ENCODE measurements at places on chromosomes 1 and 21. TPM values are rescaled to one million over a fixed set of nuclear protein-coding genes. Genes with fewer than 3 reads are reported as not detected.
A peak's percentile ranks its signal among the peaks of the same experiment; 100 is the strongest.

PLCH2 gene
- 4.5 TPM for total RNA-seq

S100A3 gene
- not detected for total RNA-seq

SHISAL2A gene
- total RNA-seq = not detected

SPATA21 gene
- not detected for total RNA-seq

CORT gene
- total RNA-seq = 2.0 TPM

DMRTB1 gene
- total RNA-seq = not detected

RAB7B gene
- total RNA-seq = 14.0 TPM

MAP3K6 gene
- 11.6 TPM for total RNA-seq

CD58 gene
- 48.8 TPM for total RNA-seq

OR2L13 gene
- total RNA-seq = not detected

ZNF695 gene
- not detected for total RNA-seq

- H3K27me3 ChIP-seq = peaks cover 7% of the 10 kb centered on the region
- H3K4me3 ChIP-seq = no peak overlapping the region
- no peak for DNase-seq
- H3K36me3 ChIP-seq = no peaks in the 10 kb centered on the region
- no peaks in the 10 kb centered on the region for H3K4me1 ChIP-seq
Observed at GRCh38 chr1:229792012-229792975, 166.2 kb downstream of the URB2 start.

DNA sequence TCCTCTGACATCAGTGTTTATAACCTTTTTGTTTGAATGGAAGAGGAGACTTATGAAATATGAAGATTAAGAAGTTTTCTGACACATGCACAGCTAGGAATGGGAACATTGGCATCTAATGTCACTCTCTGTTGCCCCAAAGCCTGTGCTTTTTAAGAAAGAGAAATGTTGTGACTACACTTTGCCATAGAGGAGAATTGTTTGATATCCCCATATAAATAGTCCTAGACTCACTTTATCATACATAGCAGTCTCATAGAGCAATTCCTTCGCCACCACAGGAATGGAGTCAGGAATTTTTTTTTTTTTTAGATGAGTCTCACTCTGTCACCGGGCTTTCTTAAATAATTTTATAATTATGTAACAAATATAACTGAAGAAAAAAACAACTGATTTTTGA lies 1.5 kb downstream of the KRTAP21-3 start:
- no peak for DNase-seq
- H3K27ac ChIP-seq = no peak overlapping the region
- no peak overlapping the region for H3K4me3 ChIP-seq
- no peaks in the 10 kb centered on the region for H3K36me3 ChIP-seq

- H3K27me3 ChIP-seq = no peaks in the 10 kb centered on the region
- no peaks in the 10 kb centered on the region for H3K4me1 ChIP-seq
- peak; percentile 87 for DNase-seq
Observed at GRCh38 chr1:18913065-18913835, 10.9 kb upstream of the ALDH4A1 start.

DNA sequence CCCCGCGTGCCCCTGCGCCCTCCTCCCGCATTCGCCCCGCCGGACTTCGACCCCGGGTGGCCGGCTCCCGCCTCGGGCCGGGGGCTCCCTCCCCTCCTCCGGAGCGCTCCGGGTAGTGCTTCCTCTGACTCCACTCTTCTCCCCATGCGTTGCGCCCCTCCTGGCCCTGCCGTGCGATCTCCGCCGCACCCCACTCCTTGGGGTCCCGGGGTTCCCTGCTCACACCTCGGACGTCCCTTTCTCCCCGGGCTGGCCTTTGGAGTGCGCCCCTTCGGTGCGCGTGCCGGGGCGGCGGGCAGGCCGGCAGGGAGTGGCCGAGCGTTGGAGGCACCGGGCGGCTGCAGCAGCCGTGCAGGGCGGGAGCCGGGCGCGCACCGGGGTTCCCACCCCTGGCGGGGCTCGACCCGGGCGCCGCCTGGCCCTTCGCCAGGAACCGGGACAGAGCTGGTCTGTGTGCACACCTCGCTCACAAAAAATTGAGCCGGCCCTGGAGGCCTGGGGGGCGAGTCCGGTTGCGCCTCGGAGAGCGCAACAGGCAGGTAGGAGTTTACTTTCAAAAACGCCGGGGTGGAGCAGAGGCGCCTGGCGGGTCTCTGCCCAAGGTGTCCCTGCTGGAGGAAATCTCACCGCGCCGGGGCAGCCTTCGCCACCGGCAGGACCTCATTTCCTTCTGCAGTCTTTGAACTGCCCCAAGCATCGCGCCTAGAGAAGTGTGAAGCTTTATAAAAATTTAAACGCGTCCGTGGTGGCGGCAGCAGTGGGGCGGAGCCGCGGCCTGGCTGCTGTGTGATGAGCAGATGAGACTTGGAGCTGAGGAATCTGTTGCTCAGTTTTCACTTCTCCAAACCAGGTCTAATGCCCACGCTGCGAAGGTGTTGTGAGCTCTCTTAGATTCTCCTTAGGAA lies 650 bp downstream of the VANGL1 start:
- peaks cover 14% of the 10 kb centered on the region for H3K4me1 ChIP-seq
- no peaks in the 10 kb centered on the region for H3K36me3 ChIP-seq
- H3K27ac ChIP-seq = peak overlapping the region; percentile 89
- H3K27me3 ChIP-seq = no peaks in the 10 kb centered on the region
- peak; percentile 64 for DNase-seq

DNA sequence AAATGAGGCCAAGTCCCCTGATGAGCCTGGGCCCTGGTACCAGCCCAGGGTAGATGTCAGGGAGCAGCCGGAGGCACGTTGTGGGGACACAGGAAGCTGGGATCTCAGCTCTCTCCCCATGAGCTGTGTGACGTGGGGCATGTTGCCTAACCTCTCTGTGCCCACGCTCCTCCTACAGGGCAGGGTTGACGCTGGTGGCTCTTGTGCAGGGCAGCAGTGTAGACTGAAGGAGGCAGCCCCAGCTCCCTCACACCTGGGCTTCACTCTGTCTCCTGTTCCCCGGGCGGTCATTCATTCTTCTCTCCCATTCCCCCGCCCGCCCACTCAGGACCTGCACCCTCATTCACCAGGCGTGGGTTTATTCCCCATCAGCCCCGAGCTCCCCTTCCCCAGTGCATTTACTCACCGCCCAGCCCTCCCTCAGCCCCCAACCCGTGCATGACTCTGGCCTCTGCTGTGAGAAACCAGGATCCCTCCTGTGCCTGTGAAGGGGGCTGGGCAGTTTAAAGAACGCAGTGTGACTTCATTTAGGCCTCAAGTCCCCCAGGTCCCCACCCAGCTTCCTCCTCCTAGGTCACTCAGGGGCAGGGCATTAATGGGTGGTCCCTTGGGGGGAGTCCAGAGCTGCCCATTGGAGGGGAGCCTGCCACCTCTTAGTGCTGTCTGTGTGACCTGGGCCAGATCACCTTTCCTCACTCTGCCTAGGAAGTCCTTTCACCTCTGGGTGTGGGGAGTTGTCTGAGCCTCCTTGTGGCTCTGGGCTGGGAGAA lies 285.7 kb downstream of the PTPRU start:
- no peaks in the 10 kb centered on the region for H3K4me1 ChIP-seq
- H3K27ac ChIP-seq = no peak overlapping the region
- peak; percentile 18 for DNase-seq

GRCh38 chr1:156146769-156147405 lies 6.5 kb upstream of the SEMA4A start:
- peak; percentile 71 for DNase-seq
- peak overlapping the region; percentile 57 for H3K27ac ChIP-seq
- H3K27me3 ChIP-seq = peaks cover 19% of the 10 kb centered on the region
- peaks cover 13% of the 10 kb centered on the region for H3K4me1 ChIP-seq

DNA sequence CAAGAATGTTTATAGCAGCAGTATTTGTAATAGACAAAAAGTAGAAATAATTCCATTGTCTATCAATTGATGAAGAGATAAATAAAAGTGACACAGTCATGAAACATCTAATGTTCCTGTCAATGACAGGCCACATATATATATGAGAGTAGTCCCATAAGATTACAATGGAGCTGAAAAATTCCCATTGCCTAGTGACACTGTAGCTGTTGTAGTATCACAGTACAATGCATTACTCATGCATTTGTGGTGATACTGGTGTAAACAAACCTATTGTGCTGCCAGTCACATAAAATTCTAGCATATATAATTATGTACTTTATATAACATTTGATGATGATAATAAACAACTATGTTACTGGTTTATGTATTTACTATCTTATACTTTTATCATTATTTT lies 141.9 kb upstream of the LYPLAL1 start:
- no peak overlapping the region for H3K27ac ChIP-seq
- H3K4me3 ChIP-seq = no peak overlapping the region
- H3K4me1 ChIP-seq = no peaks in the 10 kb centered on the region
- H3K27me3 ChIP-seq = no peaks in the 10 kb centered on the region
- H3K36me3 ChIP-seq = no peaks in the 10 kb centered on the region

- no peaks in the 10 kb centered on the region for H3K36me3 ChIP-seq
- no peak for DNase-seq
- no peak overlapping the region for H3K4me3 ChIP-seq
Observed at GRCh38 chr1:47859092-47859743, 138.0 kb downstream of the TRABD2B start.

GRCh38 chr1:205706601-205707502 lies 26.5 kb upstream of the SLC45A3 start:
- peak; percentile 58 for DNase-seq
- no peak overlapping the region for H3K4me3 ChIP-seq
- no peak overlapping the region for H3K27ac ChIP-seq
- peaks cover 69% of the 10 kb centered on the region for H3K4me1 ChIP-seq
- no peaks in the 10 kb centered on the region for H3K36me3 ChIP-seq

DNA sequence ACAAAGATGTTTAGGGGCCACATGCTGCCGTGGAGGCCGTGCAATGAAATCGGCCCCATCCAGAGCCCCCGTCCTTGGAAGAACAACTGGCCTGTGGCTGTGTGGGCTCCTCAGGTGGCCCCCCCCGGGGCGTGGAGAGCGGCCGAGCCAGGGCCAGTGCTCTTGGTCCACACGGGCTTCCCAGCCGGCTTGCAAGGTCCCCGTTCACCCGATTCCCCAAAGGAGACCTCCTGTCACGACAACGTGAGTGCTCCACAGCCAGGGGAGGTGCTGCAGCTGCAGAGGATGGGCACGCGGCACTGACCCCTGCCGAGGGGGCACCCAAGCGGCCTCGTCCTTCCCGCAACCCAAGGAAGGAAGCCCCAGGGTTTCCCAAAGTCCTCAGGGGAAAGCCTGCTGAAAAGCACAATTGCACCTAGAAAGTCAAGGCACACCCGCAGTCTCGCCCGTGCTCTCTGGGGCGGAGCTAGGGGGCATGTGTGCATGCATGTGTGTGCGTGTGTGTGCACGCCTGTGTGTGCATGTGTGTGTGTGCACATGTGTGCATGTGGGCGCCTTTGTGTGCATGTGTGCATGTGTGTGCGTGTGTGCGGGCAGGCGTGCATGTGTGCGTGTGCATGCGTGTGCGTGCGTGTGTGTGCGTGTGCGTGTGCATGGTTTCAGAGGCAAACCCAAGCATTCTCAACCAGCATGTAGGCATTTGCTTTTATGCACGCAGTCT lies 48.2 kb downstream of the SLX9 start:
- H3K27me3 ChIP-seq = peaks cover 5% of the 10 kb centered on the region
- H3K4me1 ChIP-seq = peaks cover 79% of the 10 kb centered on the region
- no peak for DNase-seq
- no peak overlapping the region for H3K4me3 ChIP-seq
- H3K27ac ChIP-seq = peak overlapping the region; percentile 41

DNA sequence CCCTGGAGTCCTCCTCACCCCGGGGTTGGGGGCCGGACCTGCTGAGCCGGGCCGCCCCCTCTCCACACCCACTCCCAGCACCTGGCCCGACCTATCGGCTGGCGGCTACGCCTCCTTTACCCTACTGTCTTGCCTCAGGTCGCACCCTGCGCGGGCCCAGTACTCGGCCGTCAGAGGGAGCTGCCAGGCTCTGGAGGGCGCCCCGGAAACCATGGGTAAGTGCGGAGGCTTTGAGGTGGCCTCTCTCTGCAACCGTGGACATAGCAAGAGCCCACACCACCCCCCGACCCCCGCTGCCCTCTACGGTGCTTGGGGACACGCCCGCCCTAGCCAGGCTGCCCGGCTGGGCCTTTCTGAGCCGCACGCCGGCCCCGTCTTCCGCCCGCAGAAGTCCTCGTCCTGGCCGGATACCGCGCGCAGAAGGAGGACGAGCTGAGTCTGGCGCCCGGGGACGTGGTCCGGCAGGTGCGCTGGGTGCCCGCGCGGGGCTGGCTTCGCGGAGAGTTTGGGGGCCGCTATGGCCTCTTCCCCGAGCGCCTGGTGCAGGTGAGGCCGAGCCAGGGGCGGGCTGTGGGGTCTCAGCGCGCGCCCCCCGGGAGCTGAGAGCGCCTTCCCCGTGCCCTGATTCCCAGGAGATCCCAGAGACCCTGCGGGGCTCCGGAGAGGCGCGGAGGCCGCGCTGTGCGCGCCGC lies at the start of gene SH3D21:
Gene SH3D21, plus strand, starts transcription at position 159 of the 692 bp plus-strand sequence. Its CDS starts 53 bp downstream, at position 212.
- peak within 1 kb of the TSS; percentile 83 for H3K27ac ChIP-seq
- no peaks in the 10 kb centered on the region for H3K27me3 ChIP-seq
- peak; percentile 67 for DNase-seq
- H3K36me3 ChIP-seq = peaks cover 45% of the 10 kb centered on the region

DNA sequence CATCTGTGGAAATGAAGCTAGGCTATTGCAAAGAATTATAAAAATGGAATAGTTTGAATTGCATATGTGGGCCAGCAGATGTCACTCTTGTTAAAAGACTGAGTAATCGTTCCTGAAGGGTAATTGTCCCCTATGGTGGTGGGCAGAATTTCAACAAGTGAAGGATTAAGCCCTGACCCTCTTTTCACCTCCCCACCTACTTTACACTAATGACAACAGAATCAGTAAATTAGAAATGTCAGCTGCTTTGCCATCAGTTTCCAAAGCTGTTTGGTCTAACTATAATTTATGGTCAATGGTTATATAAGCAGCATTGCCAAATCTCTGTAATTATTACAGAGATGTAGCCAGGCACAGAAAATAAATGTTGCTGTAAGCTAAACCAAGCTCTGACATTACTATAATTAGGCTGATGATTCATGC lies 898.6 kb downstream of the AMY1C start:
- H3K4me1 ChIP-seq = no peaks in the 10 kb centered on the region
- no peak overlapping the region for H3K4me3 ChIP-seq
- no peak overlapping the region for H3K27ac ChIP-seq

- no peaks in the 10 kb centered on the region for H3K27me3 ChIP-seq
- H3K36me3 ChIP-seq = no peaks in the 10 kb centered on the region
- H3K4me3 ChIP-seq = no peak overlapping the region
Observed at GRCh38 chr1:182163821-182164223, 102.3 kb upstream of the ZNF648 start.

GRCh38 chr1:224594360-224594759 lies 21.8 kb upstream of the CNIH3 start:
- no peaks in the 10 kb centered on the region for H3K27me3 ChIP-seq
- H3K27ac ChIP-seq = no peak overlapping the region
- no peaks in the 10 kb centered on the region for H3K4me1 ChIP-seq
- no peak overlapping the region for H3K4me3 ChIP-seq
- no peaks in the 10 kb centered on the region for H3K36me3 ChIP-seq
- DNase-seq = no peak

DNA sequence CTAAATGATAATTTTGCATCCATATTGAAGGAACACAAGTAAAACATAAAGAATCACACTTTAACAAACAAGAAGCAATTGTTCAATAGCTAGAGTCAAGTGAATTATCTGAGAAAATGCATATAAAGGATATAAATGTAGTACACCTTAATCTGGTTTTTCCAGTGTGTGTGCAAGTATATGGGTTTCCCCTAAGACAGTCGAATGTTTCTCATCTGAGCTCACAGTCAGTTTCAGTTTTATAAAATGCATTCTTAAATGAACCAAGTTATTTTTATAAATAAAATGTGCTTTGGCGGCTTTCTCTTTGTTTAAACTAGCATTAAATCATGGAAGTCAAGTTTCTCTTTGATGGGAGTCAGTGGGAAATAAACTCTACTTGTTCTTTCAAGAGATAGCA lies 125.9 kb downstream of the PTPRC start:
- H3K27ac ChIP-seq = no peak overlapping the region
- no peaks in the 10 kb centered on the region for H3K36me3 ChIP-seq
- no peaks in the 10 kb centered on the region for H3K27me3 ChIP-seq
- DNase-seq = no peak
- no peak overlapping the region for H3K4me3 ChIP-seq

Measured in stomach (tissue), 19 donors.